ENCODE measurements at places on chromosomes 13 and 19.

- no peak for DNase-seq
Observed at GRCh38 chr13:24459234-24459633, 53.3 kb downstream of the PARP4 start.

DNA sequence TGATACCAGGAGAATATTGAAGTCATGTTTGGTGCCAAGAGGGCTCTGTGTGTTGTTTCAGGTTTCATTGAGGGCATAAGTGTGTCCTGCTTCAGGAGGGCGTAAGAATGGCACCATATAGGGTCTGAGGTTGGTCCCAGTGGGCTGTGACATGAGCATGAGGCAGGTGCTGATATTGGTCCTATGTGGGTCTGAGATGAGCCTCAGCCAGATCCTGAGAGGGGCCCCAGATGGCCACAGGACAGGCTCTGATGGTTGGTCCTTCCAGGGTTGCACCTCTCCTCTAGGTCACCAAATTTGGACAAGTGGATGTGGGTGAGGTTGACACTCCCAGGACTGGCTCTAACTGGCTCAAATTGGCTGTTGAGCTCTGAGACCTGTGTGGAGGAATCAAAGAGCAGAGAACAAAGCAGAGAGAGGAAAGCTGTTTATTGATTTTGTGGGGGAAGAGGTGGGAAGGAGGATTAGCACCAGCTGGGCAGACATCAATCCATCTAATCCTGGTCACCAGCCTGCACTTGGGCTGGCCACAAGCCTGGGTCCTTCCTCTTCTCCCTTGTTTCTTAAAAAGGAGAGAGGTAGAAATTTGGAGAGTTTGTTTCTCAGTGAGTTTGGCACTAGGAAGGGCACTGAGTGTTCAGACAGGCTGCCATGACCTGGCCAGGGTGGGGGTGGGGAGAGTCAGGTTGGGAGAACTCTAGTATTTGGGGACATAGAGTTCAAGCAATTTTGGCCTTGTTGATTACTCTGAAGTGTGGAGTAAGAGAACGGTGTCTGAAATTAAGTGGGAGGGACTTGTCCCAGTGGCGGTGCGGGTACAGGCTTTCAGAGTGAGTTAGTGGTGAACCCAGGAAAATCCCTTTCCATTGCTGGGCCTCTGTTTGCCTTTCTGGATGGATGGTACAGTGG, 38.7 kb downstream of the CYP2B6 start:
- no peak for DNase-seq

DNA sequence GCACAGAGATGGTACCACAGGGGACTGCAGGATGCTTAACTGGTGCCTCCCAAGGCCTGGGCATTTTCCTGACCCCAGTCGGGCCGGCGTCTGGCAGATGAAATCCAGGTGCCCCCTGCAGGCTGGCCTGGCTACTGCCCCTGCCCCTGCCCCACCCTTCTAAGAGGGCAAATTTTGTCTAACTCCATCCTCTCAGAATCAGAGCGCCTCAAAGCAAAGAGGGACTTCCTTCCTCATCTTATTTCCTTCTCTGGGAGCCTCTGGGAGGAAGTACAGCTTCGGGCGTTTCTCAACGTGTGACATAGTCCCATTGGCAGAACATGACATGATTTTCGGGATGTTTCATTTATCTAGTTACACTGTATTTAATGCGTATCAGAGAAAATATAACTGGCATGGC, 2.7 kb downstream of the PRKACA start:
- DNase-seq = peak; percentile 43

GRCh38 chr13:99159331-99160061, 41.2 kb upstream of the UBAC2 start:
- no peak for DNase-seq

DNA sequence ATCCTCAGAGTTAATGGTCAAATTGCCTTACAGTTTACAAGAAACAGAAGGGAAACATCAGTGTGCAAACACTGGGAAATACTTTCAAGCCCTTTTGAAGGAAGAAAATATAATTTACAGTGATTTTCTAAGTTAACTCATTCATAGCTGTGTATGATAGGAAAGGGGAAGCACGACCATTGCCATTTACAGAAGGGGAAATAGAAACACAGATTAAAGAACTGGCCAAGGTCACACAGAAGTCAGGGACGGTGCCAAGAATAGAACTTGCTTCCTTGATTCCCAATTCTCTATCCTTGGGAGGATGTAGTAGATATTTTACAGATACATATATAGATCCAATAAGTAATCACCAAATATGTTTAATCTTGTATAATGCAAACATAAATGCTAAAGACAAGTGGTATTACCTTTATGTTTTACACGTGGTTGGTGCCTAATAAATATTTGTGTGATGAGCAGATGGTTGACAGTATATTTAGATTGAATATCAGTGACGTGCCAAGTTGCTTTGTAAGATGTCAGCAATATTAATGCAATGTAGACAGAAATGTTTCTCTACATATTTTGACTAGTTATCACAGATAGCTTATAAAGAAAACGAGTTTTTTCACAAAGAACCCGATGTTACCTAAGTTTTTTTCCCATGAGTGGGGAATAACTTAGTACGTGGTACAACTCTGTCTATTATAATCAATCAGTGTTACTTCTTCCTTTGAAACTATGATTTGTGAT, 73.1 kb downstream of the FLT1 start:
- DNase-seq = no peak

- DNase-seq = no peak
Observed at GRCh38 chr13:42333613-42334328, 61.8 kb downstream of the AKAP11 start.

GRCh38 chr13:27264181-27264580, 6.4 kb upstream of the RASL11A start:
- no peak for DNase-seq

DNA sequence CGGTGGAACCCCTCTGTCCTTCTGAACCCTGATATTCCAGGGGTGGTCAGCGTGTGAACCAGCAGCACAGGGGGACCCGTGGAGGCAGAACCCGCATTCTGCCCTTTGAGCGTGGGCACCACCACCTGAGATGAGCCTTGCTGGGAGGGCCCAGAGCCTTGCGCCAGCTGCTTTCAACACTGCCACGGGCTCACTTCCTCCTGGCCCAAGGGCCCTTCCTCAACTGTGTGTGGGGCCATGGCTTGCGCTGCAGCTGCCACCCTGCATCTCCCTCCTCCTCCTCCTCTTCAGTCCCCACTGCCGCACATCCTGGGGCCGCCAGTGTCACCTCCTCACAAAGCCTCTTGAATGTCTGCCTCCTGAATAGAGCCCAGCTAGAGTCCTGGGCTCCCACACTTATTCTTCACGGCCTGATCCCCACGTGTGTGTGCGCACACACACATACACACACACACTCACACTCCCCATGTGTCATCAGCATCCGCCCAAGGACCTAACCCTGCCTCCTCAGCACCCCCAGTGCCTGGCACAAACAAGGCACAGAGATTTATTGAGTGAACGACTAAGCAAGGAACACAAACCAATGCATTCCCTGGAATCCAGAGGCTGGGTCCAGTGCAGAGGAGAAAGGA, 26.9 kb upstream of the TMEM160 start:
- no peak for DNase-seq

DNA sequence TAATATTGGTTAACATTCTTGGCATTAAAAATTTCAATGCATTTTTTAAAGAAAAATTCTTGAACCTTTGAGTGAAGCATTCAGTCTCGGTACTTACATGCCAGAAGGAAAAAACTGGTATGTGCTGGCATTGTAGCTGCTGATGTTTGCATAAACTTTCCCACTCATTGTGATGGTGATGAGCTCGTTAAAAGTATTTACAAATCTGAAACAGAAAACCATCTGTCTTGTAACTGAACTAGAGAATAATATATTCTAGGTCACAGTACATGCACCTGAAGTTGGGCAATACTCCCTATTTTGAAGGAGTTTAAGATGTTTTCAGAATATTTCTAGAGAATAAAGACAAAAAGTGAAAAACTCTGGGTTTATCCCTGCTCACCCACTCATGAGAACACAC, 64.1 kb downstream of the SLC15A1 start:
- DNase-seq = no peak

GRCh38 chr19:3367628-3368440, 1.5 kb downstream of the NFIC start:
- no peak for DNase-seq

DNA sequence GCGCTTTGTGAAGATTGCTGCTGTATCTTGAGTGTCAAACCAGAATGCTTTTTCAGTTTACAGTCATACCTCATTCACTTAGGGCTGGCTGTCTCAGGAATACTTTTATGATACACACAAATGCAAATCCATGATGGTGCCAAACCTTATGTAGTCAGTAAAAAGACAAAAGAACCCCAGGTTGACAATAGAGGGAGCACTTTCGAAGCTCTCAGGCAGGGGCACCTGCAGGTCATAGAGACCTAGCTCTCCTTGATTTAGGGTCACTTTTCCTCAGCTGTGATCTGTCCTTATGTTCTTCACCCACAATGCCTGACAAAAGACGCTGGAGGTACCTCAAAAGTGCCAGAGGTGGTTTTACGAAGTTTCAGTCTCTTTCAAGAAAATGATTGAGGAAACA, 172.2 kb downstream of the DNAJC15 start:
- DNase-seq = no peak

- DNase-seq = no peak
Observed at GRCh38 chr19:13885826-13886365, 9.0 kb downstream of the NANOS3 start.

- DNase-seq = no peak
Observed at GRCh38 chr13:40059540-40060232, 404.2 kb downstream of the COG6 start.

DNA sequence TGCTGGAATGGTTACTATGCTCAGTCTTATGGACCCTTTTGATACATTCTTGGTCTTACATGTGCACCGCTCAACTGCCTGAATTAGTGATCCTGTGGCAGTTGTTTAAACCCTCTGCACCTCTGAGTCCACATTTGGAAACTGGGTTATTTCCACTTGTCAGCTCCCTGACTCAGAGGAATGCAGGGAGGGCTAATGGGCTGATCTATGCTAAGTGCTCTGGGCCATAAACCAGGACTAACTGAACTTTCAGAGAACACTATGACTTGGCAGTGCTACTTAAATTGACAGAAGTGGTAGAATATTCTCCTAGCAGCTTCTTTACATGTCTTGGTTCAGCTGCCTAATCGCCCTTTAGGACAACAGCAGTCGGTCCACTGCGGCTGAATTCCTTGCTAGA, 26.8 kb upstream of the MED4 start:
- no peak for DNase-seq

- DNase-seq = no peak
Observed at GRCh38 chr13:108700422-108701170, 71.2 kb downstream of the MYO16 start.

DNA sequence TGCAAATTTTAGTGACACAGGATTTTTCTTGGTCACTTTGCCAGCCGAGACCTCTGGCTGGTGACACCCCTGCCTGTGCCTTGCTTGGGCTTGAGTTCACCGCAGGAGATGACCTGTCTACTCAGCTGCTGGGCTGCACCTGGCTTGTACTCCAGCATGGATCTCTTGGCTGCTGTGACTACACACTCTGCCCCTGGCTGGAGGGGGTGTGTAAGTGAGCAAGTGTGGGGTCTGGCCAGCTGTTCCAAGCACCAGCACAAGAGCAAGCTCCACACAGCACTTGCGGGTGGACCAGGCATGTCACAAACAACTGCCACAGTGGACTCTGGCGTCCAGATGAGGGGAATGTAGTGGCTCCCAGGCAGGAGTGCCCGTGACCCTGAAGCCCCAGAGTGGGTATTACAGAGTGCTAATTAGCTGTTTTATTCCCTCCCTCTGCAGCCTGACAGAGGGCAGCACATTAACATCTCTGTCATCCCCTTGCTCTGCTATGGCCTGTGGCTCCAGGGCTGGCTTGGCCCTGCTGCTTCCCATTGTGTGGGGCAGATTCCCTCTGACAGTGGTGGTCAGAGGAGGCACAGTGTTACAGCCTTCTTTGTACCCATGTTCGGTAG, 1387.2 kb downstream of the OLFM4 start:
- no peak for DNase-seq

DNA sequence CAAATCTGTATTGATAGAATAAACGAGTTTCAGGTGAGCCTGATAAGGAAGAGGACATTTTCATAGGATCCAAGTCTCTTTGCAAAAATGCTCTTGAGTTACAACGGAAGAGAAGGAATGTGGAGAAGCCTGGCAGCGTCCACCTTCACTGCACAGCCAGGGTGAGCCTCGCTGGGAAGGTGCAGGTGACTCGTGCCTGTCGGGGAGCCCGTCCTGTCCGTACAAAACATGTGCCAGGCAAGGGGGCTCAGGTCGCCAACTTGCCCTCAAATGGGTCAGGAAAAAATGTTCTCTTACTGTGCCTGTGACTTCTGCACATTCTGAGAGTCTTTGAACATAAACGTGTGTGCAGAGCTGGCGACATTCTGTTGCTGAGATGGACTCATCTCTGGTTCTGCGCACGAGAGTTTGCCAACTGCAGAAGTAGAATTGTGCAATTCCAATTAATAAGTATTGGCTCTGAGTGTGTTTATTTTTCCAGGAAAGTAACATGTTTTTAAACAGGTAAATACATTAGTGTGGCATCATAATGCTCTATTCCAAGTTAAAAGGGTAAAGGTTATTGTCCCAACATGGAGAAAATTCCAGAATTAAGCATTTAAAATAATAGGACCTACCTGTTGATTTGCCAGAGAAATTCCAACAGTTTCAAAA, 28.6 kb downstream of the NAXD start:
- no peak for DNase-seq

DNA sequence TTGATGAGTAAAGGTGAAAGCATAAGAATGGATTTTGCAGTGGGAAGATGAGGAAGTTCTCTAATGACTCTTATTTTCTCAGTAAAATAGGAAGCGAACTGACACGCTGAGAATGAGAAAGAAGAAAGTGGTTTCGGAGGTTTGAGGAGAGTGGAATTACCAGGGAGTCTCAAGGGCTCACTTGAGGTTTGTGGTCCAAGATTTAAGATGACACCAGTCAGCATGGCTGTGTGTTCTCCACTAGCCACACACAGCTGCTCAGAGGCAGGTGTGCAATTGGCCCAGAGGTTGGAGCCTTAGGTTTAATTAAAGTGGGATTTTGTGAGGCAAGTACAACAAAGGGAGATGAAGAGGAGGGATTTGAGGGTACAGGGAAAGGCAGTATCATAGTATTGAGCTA, 99.6 kb upstream of the NBEA start:
- no peak for DNase-seq

DNA sequence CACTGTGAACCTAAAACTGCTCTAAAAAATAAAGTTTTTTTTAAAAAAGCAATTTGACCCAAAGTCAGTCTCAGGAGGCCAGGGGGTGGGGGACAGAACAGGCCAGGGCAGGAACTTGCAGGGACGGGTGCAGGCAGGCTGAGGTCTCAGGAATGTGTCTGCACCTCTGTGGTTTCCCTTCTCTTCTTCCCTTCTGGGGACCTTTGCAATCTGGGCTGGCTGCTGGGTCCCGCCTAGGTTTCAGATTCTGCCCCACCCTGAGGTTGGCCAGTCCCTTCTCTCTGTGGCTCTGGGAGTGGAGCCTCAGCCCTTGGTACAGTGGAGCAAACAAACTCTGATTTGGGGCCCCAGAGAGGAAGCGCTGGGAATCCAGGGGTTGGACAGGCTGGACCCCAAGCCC, 5.3 kb upstream of the F2RL3 start:
- no peak for DNase-seq

- no peak for DNase-seq
Observed at GRCh38 chr13:92315265-92315664, 911.3 kb upstream of the GPC6 start.

Data from activated T-helper 9 cell treated with anti-CD3 and anti-CD28 coated beads, Interleukin-2, amount 50 U/mL, for 16 hours (primary cell).